ENCODE measurements at places on chromosomes 7 and 10.

DNA sequence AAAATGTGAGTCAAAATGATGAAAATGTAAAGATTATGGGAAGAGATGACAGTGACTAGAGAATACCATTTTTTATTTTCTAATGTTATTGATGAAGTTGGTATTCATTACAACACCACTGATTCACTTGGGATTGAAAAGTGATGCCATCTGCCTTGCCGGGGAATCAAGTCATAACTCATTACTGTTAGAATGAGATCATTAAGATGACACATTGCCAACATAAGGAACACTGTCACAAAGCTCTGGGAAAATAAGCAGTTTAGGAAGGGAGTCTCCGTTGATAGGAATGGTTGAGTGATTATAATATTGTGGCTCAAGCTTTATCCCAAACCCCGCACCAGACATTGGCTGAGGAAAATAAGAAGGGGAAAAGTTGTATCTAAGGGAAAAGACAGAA is 121.5 kb upstream of the PLPP4 start:
- DNase-seq, result no peak

DNA sequence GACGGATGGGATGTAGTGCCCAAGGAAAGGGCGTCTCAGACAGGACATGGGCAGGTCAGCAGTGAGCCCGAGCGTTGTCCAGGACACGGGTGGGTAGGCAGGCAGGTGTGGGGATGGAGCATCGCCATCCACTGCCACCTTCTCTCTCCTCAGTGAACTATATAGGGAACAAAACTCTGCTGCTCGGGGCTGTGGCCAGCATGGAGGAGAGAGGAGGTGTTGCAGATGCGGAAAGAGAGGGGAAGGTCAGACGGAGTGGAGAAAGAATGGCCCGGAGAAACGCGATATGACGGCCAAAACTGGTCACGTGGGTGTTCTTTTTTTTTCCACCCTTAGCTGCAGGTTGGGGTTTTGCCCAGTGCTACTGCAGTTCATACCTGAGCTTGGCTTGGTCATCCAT is 71.2 kb downstream of the GRID1 start:
- no peak for DNase-seq

- no peak for DNase-seq
These were observed 716.2 kb upstream of the PHF14 start for GRCh38 chr7:10257438-10257837.

GRCh38 chr10:16992611-16993119 is 136.9 kb downstream of the CUBN start:
- no peak for DNase-seq

GRCh38 chr7:94049615-94050014 is 45.5 kb upstream of the BET1 start:
- no peak for DNase-seq

DNA sequence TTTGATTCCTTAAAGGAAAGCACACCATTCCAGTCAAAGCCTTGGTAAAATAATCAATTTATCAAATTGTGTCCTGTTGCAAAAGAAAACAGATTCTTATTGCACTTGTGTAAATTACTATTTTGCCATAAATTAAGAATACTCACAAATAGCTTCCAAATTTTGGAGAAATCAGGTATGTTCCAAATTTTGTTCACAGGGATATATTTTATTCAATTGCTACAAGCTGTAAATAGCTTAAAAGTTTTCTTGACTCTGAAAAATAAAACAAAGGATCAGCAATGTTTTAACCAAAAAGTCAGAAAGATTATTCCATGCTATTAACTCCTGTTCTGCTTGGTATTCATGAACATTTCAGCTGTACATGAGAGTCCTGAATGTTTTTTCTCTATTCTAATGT is 47.4 kb upstream of the CHST3 start:
- no peak for DNase-seq

- DNase-seq, result no peak
These were observed 840.8 kb downstream of the GRM8 start for GRCh38 chr7:126411821-126412383.

- DNase-seq, result no peak
These were observed 568.1 kb upstream of the MKI67 start for GRCh38 chr10:128694168-128694850.

DNA sequence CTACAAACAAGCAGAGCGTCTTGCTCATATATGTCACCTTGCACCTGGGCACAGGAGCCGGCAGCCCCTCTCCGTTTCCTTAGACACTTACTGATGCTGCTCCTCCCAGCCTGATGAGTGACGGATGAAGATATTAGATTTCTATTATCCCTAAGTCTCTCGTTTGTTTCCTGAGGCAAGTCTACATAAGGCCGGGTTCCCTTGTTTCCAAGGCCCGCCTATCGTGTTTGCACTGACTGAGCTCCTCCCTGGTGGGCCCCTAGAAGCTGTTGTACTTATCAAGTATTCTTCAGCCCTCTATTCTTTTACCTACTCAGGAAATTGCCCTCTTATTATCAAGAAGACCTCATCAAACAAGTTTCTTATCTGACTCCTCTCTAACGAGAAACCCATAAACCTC is 18.5 kb downstream of the SH3PXD2A start:
- no peak for DNase-seq

DNA sequence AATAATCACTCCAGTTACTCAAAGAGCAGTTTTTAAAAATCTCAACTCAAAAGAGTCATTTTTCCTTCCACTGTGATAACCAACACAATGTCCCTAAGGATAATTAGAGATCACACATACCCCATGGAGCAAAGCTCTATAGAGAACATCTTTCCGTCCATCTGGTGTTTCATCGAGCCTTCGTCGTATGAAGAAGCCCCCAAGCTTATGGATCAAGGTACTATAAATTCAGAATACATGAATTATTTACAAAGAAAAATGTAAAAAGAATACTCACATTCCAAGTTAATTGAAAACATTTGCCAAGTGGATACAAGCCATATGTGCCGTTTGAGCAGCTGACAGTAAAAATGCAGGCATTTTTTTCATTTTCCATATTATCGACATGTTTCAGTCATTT is 14.8 kb downstream of the GPAM start:
- DNase-seq, result no peak

DNA sequence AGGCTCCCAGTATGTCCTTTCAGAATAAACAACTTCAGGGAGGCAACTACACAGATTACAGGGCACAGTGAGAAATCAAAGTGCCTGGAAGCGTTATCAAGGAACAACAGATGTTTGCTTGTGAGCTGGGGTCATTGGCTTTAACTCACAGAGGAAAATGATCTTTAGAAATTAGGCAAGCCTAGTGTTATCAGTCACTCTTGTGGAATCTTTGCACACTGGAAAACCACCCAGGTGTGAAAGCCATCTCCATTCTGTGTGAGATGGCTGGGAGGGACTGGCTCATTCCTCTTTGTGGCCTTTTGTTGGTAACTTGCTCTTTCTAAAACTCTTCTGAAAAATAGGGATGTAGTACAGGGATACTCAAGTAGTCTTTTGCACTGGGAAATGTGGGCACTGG is 716.0 kb downstream of the XPNPEP1 start:
- no peak for DNase-seq

DNA sequence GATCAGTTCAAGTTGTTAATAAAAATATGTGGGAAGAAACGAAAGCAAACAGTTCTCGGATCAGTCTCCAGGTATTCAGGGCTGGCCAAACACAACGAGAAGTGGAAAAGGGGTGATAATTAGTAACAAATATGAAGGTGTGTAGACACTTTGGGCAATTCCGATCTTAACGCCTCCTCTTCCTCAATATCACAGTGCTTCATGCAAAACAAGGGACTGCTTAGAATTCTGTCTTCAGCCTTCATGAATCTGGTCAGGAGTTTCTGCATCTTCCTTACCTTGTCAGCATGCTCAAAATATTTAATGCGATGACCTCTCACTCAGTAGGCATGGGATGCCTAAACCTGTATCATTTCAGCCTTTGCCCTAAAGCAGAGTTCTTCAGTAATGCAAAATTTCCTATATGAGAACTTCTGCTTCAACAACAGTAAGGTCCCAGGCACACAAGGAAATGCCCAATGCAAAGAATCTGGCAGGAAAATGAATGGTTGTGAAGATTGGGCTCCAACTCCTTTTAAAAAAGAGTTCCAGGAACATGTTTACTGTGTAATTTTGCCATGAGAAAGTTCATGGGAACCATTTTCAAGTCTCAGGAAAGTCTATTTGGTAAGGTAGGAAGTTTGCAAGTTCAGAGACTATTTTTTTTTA is 23.4 kb upstream of the VAX1 start:
- DNase-seq, result no peak

GRCh38 chr10:131049016-131049415 is 262.5 kb downstream of the TCERG1L start:
- DNase-seq, result no peak

Measured in activated T-cell treated with anti-CD3 and anti-CD28 coated beads for 1 hour (primary cell).